ENCODE measurements at places on chromosomes 12 and 14.

- no peak for DNase-seq
These were observed 174.3 kb upstream of the BCL2L14 start for GRCh38 chr12:11896417-11896929.

- DNase-seq: no peak
These were observed 83.5 kb downstream of the PAPOLA start for GRCh38 chr14:96585672-96586013.

- peak; percentile 61 for DNase-seq
These were observed 14.9 kb downstream of the TUBA1C start for GRCh38 chr12:49279706-49280159.

DNA sequence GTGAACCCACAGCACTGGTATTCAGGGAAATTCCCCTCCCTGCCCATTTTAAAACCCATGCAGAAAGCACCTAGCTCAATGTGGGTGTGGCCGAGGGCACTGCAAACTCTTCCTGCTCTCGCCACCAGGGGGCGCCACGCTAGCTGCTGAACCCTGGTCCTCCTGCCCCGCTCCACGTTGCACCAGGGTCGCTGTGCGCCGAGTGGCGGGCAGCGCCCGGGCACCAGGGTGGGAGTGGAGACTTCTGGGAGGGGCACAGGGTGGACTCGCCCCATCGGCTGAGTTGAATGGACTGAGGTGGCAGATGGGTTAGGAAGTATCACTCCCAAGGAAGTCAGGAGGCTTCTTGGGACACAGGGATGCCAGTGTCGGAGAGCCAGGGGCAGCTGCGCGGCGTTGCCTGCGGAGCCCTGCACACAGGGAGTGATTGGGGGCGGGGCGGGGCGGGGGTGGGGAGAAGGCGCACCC is 48.1 kb upstream of the BCL11B start:
- no peak for DNase-seq

DNA sequence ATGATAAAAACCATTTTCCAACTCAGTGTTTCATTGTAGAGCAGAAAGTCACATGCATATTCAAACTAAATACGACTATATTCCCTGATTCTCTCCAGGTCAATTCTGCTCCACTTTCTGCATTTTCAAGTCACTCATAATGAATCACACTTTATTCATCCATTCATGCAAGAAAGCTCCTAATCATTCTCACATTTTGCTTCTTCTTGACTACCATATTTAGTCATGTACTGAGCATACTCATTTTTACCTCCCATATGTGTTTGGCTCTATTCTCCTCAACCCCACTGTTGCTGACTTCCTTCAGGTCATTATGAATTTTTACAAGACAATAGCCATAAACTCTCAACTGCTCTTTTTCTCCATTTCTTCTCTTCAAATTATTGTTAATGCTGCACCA is 43.4 kb upstream of the PIK3C2G start:
- no peak for DNase-seq

DNA sequence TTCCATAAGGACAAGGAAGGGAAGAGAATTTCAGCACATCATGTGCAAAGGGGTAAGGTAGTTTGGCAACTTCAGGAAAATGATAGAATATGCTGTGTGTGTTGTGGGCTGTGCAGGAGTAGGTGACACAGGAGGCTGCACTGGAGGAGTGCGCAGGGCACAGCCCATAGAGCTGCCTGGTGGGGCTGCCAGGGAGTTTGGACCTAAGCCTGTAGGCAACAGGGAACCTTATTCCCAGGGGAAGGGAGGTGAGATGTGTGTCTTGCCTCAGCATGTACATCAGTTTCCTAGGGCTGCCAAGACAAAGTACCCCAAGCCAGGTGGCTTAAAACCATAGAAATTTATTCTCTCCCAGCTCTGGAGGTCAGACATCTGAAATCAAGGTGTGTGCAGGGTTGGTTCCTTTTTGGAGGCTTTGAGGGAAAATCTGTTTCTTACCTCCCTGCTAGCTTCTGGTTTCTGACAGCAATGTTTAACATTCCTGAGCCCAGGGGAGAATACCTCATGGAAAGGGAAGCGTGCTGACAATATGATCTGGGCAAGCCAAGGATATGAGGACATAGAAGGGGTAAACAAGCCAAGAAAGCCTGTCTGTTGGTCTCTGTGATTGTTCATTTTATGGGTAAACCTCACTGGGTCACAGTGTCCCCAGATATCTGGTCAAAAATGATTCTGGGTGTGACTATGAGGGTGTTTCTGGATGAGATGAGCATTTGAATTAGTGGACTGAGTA is 174.0 kb upstream of the NTF3 start:
- no peak for DNase-seq

All from NCI-H2029 treated with DMSO at 0.1 percent for 48 hours (cell line).